ENCODE measurements at places on chromosomes 2 and 18. TPM values are rescaled to one million over a fixed set of nuclear protein-coding genes. Genes with fewer than 3 reads are reported as not detected.

DNA sequence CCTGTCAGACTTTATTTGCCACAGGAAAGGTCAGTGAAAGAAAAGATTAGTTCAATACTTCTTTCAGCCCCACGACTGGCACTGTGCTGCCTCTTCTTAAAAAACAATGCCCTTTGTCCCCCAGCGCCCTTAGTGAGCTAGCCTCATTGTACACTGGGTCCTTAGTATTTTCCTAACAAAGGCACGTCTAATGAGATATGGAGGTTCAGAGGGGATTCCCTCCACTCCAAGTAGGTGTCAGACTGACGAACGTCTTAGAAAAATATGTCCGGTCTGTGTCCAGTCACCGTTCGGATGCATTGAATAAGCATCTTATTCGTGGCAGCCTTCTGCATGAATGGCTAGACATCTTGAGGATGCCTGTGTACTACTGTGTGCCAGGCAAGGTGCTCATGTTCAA lies 1.1 kb downstream of the FECH start:
- DNase-seq: no peak

The PXDN gene
- 23.8 TPM for total RNA-seq

The POU3F3 gene
- total RNA-seq: 0.40 TPM

GRCh38 chr18:44536046-44536445 lies 144.6 kb upstream of the SETBP1 start:
- no peak for DNase-seq

DNA sequence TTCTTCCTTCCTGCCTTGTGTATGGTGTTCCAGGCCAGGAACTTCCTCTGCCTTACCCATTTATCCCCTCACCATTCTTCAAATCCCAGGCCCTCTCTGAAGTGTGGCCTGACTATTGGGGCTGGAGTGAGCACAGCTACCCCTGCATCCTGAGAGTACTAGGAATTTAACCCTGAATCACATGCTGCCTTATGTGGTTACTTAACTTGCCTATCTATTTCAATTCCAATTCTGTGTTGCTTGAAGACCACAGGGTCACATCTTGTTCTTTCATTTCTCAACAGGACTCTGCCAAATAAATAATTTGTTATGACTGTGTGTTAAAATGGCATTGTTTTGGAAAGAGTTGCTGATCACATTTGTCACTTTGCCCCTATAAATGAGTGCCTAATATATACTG lies 108.6 kb downstream of the CERS6 start:
- DNase-seq: no peak

The SP110 gene
- total RNA-seq: 181 TPM

DNA sequence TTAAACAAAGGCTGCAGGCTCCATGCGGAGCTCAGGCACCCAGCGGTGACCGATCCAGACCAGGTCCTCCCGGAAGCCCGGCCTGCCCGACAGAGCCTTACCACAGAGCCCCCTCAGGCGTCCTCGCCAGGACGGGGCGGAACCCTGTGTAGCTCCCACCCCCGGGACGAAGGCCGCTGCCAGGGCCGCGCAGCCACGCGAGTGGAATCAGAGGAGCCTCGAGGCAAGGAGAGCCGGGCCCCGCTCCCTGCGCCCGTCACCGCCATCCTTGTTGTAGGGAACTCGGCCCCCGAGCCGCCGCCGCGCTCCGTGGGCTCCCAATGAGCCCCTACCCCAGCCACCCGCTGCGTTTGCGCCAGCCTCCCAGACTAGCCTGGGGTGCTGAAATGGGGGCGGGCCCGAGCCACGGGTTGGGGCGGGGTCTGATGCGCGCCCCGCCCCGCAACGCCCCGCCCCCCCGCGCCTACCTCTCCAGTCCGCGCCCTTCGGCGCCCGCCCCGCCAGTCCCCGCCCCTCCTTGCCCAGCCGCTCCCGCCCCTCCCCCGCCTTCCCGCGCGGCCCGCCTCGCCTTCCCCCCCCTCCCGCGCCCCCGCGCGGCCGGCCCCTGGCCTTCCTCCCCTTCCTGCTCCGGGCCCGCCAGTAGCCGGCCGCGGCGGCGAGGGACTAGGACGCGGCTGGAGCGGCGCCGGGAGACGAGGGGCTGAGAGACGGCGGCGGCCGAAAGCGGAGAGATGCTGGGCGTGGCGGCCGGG lies at the start of gene LIMS1:
Gene LIMS1 (plus strand): TSS at position 639 of the 752 bp plus-strand sequence. CDS start 93 bp downstream, at position 732.
- peak; percentile 95 for DNase-seq

The SCYGR4 gene
- total RNA-seq: not detected

- no peak for DNase-seq
These were observed 142.9 kb upstream of the FIGN start for GRCh38 chr2:163878718-163879117.

DNA sequence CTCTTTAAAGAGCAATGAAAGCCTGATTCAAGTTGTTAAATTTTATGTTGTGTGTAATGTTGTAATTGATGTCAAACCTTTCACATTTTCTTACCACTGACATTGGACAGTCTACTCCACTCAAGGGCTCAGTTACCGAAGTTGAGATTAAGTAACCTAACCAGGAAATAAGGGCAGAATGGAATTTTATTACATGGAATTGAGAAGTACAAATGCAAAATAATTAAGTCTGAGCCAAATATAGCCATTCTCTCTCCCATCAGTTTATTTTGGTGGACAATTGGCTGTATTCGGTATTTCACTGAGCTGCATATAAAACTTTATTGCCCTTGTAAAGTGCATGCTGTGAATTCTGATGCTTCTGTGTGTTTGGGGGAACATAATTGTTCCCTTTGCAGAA lies 231.5 kb downstream of the TTC32 start:
- no peak for DNase-seq

- peak; percentile 43 for DNase-seq
These were observed 26.7 kb downstream of the POLR1A start for GRCh38 chr2:86078774-86079545.

The STPG4 gene
- 1.7 TPM for total RNA-seq
